ENCODE measurements at places on chromosomes 13 and 19.

DNA sequence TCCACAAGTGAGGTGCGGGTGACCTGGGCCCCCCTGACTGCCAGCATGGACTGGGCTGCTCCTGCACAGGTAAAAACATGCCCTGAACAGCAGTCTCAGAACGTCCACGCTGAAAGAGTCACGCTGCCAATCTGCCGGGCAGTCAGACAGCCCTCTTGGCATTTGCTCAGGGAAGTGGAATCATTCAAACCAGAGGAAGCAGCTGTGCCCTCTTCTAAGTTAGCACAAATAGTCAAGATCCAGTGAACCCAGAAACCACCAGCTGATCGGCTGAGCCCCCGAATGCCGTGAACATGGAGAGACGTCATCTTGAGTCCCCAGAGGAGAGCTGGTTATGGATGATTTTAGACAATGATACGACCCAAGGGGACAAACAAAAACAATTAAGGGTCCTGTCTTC, 34.4 kb downstream of the KLF2 start:
- DNase-seq, result no peak

DNA sequence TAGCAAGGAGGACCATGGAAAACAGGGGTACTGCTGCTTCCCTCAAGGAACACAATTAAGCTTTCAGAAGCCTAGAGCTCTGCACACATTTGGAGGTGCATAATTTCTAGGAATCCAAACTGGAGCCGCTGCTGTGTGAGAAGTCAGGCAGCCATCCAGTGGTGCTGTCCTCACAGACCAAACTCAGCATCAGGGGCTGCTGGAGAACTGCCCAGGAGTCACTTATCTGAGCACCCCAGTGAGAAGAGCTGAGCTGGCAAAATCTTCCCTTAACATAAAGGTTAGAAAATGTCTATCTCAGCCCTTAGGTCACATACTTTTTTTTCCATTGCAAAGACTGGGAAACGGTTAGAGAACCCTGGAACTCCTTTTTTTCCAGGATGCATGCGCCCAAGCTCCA, 72.8 kb downstream of the ATP7B start:
- DNase-seq, result no peak

- DNase-seq, result no peak
Observed at GRCh38 chr19:30109565-30109964, 167.5 kb downstream of the URI1 start.

DNA sequence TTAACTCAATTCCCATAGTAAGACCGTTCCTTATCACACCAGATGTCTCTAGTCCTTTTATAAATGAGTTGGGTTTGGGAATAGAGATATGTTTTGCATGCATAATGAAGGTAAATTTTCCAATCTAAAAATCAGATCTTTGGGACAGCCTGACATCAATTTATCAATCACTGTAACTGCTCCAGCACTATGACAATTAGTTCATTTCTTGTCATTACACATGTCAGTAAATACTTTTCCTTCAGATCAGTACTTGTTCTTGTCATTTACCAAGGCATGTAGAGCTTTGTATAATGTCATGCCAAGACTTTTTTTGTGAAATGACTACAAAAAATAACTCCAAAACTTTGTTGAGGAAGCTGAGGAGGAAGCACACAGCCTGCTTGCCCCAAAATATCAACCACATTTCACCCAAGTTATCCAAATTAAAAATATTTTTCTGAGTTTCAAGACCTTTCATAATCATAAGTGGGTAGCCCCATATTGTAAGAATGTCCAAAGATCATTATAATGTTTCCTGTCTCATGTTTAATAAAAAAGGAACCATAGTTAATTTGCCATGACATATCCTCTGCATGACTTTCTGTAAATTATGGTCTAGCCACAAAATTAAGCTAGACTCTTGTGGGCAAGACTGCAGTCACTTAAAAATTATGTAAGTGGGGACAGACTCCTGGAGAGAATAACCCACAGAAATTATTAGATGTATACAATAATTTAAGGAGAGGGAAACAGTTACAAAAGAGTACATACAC, 586.8 kb downstream of the TBC1D4 start:
- DNase-seq, result no peak

GRCh38 chr13:50370303-50370950, 355.2 kb downstream of the KCNRG start:
- no peak for DNase-seq

DNA sequence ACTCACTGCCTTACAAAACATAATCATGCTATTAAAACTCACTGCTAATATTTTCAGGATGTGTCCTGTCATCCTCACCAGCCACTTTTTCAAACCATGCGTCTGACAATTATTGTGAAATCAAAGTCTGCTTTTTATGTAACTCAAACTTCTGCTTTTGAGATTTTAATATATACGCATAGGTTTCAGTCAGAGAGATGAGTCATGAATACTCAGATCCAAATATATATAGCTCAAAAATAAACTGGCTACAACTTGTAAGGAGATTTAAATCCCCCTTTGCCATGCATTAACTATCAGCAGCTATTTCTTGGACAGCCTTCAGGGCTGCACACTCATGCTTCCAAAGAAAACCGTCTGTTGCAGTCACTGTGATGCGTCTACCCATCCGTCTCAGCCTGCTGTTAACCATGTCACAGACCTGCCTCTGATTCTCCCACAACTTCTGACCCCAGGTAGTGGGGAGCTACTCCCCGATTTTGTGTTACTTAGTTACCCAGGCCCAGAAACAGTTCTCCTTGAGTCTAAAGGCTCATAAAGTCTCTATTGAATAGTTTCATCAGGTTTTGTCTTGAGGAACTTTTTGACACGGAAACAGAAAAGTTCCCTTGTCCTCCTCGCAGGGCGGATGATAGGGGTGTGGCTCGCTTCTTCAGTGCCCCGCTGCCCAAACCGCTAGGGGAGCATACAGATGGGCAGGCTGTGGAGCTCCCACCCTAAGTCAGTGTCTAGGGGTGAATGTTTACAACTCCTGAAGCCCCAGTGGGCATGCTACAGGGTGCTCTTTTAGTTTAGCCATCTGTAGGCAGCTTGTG, 33.8 kb upstream of the SGCG start:
- DNase-seq, result no peak

- DNase-seq, result no peak
Observed at GRCh38 chr13:34161931-34162543, 344.1 kb downstream of the RFC3 start.

DNA sequence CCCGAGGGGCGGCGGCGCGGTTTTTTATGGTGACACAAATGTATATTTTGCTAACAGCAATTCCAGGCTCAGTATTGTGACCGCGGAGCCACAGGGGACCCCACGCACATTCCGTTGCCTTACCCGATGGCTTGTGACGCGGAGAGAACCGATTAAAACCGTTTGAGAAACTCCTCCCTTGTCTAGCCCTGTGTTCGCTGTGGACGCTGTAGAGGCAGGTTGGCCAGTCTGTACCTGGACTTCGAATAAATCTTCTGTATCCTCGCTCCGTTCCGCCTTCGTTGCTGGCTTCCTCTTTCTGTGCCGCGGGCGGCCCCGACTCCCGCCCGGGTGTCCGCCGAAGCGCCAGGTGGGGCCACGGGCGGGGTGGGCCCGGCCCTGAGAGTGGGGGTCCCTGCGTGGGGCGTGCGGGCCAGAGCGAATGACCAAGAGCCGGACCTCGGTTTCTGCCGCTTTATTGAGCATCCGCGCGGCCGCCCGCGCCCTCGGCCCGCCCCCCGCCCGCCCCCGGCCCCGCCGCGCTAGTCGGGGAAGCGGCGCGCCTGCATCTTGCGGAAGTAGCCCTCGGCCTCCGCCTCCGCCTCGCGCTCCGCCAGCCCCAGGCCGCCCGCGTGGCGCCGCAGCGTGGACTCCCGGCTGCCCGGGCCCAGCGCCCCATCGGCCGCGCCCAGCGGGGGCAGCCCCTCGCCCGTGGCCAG, 9.6 kb downstream of the PLPPR3 start:
- no peak for DNase-seq

DNA sequence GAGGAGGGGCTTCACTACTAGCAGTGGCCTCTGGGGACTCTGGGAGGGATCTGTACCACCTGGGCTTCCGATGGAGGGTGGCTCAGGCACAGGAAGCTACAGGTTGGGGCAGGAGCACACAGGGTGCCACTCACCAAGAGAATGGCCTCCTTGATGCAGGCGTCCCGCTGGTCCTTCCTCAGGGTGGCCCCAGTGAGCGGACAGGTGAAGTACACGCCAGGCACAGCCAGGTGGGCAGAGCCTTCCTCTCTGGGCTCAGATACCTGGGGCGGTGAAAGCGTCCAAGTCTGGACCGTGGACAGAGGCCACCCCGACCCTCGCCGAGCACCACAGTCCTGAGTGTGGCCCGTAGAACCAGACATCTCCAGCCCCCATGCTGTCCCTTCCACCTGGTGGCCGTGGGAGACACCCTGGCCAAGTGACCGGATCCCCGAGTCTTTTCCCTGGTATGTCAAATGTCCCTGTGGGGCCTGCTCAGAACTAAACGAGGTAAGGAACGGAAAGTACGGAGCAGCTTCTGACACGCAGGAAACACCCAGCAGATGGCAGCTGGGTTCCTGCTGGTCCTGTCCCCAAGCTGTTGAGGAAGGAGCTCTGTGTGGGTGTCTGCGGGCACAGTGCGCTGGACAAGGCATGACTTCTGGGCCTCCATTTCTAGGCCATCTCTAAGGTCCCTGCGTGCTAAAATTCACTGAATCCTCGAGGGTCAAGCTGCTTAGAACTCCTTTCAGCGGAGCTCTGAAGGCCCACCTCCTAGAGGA, 5.2 kb downstream of the UBXN6 start:
- DNase-seq, result no peak

DNA sequence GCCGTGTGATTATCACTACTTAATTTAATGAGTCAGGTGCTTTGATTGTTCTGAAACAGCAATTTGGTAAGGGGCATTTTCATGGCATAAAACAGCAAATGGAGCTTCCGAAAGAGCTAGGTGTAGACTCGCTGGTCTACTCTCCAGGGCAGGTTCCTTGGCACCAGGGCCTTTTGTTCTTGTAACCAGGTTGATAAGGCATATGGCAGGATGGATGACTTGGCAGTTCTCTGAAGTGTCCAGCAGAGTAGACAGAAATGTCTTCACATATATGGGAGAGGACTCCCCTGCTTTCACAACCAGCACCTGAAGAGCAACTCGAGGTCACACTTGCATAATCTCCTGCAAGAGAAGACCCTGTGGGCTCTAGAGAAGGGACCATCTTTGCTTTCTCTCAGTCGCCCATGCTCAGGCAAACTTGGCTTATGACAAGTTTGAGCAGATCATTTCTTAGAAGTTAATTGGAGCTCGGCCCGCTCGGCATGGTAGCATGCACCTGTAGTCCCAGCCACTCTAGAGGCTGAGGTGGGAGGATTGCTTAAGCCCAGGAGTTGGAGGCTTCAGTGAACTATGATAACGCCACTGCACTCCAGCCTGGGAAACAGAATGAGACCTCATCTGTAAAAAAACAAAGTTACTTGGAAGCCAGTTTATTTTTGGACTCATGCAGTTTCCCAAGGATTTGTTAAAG, 23.3 kb upstream of the WASF3 start:
- DNase-seq, result no peak

DNA sequence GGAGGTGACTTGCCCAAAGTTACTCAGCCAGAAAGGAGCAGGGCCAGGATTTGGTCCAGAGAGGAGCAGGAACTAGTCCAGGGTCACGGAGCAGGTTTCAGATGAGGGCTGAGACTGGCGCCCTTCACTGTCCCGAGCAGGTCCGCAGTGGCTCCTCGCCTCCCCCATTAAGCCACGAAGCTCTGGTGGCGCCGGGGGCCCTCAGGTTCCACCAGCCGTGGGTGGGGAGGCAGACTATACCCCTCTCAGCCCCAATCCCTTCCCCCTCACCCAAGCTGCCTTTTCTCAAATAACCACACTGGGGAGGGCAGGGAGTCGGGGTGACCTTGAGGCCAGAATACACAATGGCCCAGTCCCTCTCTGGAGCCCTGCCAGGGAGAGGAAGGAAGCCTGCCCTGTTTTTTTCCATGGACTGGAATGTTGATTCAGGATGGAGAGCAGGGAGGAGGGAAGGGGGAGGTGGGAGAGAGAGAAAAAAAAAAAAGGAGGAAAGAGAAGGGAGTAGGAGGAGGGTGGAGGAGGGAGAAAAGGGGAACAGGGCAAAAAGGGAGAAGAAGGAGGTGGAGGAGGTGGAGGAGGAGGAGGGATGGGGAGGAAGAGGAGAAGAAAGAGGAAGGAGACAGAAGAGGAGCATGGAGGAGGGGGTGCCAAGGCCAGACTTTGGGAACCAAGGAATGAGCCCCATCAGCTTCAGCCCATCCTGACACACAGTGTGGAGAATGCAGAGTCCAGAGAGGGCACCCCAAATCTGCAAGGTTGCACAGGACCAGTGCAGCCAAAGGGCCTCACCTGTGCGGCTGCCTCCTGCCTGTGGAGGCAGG, 19.7 kb downstream of the CEACAM16 start:
- no peak for DNase-seq

- no peak for DNase-seq
Observed at GRCh38 chr19:30333291-30334065, 38.7 kb upstream of the ZNF536 start.

- DNase-seq, result no peak
Observed at GRCh38 chr13:73065665-73066340, 7.0 kb downstream of the KLF5 start.

- DNase-seq, result no peak
Observed at GRCh38 chr19:23401086-23401610, 5.9 kb upstream of the ZNF91 start.

DNA sequence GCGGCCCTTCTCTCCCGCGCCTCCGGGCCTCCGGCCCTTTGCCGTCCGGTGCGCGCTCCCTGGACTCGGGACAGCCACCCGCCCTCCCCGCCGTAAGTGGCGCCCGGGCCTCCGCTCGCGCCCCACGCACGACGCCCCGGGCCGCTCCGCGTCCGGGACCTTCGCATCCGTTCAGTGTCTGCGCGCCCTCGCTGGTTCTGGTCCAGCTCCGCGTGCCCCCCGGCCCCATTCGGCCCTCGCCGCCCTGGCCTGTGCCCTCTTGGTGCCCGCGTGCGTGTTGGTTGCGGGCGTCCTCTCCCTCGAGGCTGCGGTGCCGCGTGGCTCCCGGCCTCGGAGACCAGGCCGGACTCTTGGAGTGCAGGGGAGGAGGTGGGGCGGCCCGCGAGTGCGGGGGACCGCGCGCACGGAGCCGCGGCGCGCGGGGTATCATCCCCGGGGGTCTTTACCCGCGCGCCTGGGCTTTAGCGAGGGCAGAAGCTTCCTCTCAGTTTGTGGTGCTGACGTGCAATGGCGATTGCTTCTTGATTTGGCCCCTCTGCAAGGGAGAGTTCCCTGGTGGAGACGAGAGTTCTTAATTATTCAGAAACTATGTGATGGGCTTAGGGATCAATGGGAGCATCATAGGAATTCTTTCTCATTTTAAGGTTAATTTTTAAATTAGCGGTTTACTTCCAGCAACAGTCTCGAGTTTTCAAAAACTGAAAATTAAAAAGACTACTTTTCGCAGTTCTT, 757 bp downstream of the WASF3 start:
- DNase-seq, result no peak

Data from stimulated activated effector memory CD8-positive, alpha-beta T cell treated with anti-CD3 and anti-CD28 coated beads, Interleukin-12 subunit alpha, Interleukin-12 subunit beta, amount 100 ng/mL, for 72 hours (primary cell).